ENCODE measurements at places on chromosomes 6 and 20.

DNA sequence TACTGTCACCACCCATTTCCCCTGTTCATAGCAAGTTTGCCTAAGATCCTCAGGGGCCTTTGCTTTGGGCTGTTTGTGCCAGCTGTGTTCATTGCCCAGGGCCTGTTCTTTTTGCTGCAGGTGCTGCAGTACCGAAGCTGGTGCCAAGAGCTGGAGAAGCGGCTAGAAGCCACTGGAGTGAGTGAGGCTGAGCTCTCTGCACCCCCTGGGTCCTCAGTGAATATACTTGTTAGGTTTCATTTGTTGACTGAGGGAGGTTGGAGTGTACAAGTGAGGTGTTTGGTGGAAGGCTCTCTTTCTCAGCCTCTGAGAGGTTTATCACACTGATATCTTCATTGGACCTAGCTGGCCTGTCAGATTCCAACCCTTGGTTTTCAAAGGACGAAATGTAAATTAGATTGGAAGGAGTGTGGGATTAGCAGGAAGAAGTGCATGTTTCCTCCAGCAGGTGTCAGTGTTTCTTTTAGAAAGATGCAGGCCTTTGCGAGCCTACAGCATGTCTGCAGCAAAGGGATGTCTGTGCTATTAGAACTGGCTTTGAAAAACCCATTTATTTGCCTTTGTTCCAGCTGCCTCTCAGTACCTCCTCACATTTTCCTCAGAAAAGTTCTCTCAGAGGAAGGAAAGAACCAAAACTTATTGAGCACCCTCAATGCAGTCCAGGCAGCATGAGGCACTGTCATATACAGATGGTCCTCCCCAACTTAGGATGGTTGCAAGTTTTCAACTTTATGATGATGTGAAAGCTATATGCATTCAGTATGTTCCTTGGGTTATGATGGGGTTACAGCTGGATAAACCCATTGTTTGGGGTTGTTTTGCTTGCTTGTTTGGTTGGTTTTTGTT is 8.3 kb downstream of the CEP250 start:
- peak; percentile 88 for DNase-seq

DNA sequence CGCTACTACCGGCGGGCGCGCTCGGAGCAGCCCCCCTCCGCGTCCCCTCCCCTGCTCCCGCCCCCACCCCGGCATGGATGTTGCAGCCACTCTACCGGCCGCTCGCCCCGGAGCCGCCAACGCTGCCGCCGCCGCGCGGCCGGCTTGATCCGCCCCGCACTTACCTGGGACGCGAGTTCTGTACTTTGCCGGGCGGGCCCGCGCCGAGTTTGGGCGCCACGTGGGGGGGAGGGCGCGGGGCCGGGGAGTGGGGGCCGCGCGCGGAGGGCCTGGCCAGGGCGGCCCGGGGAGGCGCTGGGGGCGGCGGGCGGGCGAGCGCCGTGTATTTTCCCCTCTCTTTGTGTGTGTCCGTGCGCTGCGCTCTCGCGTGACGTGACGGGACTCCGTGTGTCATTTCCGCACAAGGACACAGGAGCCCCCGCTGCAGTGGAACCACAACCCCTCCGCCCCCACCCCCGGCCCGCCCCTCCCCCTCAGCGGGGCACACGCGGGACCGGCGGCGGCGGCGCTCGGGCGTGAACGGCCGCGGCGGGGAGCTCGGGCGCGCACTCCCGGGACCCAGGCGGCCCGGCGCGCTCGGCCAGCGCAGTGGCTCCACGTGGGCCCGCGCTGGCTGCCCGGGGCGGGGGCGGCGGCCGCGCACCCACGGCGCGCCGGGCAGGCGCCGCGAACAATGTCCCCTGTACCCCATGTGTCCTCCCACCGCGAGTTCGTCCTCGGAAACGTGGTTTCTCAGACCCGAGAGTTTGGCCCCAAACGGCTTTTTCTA is at the start of gene BEND3:
Gene BEND3, minus strand, starts transcription at position 590 of the 769 bp plus-strand sequence. CDS start 16,230 bp downstream, outside the sequence.
- DNase-seq = peak; percentile 62

- DNase-seq = no peak
Observed at GRCh38 chr6:129451187-129451586, 258.8 kb downstream of the ARHGAP18 start.

- no peak for DNase-seq
Observed at GRCh38 chr6:47844881-47845280, 63.0 kb downstream of the OPN5 start.

GRCh38 chr20:5140195-5140594 is 13.4 kb downstream of the CDS2 start:
- DNase-seq = no peak

DNA sequence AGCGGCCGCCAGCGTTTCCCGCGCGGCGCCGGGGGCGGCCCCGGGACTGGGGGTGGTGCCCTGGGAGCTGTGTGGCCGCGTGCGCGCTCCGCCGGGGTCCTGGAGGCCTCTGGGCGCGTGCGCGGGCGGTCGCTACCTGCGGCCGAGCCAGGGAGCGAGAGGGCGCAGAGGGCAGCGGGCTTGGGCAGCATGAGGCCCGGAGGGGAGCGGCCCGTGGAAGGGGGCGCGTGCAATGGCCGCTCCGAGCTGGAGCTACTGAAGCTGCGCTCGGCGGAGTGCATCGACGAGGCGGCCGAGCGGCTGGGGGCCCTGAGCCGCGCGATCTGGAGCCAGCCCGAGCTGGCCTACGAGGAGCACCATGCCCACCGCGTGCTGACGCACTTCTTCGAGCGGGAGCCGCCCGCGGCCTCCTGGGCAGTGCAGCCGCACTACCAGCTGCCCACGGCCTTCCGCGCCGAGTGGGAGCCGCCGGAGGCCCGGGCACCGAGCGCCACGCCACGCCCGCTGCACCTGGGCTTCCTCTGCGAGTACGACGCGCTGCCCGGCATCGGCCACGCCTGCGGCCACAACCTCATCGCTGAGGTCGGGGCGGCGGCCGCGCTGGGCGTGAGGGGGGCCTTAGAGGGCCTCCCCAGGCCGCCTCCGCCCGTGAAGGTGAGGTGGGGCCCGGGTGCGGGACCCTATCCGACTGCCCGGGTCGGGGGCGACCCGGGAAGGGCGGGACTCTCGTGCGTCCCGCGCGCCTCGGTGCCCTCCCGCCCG is at the start of gene PM20D2:
Gene PM20D2, plus strand, starts transcription at position 100 of the 762 bp plus-strand sequence. Its CDS starts 90 bp downstream, at position 190.
- peak; percentile 70 for DNase-seq

GRCh38 chr20:19750101-19750606 is 7.9 kb upstream of the RIN2 start:
- peak; percentile 27 for DNase-seq

GRCh38 chr6:21384216-21384615 is 209.3 kb upstream of the SOX4 start:
- DNase-seq = peak; percentile 82

- DNase-seq = peak; percentile 7
Observed at GRCh38 chr6:90253631-90254030, 43.0 kb downstream of the BACH2 start.

GRCh38 chr20:219290-220115 is 7.6 kb upstream of the DEFB129 start:
- DNase-seq = peak; percentile 68

GRCh38 chr20:63979229-63979556 is 249 bp downstream of the SAMD10 start:
- no peak for DNase-seq

DNA sequence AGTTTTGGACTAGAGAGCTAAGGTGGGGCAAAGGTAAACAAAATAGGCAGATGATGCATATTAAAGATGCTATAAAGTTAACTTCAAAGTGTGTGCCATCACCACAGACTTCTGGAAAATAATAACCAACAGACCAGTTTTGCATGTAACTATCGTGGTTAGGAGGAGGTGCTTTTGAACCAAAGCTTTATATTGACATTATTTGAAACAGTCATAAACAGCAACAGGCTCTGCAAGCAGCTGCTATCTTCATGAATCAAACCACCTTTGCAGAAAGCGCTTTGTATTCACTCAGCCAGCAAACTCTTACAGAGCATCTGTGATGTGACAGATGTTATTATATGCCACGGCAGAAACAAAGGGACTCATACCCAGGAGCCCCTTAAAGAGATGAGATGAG is 81.9 kb downstream of the CRYBG1 start:
- DNase-seq = no peak

DNA sequence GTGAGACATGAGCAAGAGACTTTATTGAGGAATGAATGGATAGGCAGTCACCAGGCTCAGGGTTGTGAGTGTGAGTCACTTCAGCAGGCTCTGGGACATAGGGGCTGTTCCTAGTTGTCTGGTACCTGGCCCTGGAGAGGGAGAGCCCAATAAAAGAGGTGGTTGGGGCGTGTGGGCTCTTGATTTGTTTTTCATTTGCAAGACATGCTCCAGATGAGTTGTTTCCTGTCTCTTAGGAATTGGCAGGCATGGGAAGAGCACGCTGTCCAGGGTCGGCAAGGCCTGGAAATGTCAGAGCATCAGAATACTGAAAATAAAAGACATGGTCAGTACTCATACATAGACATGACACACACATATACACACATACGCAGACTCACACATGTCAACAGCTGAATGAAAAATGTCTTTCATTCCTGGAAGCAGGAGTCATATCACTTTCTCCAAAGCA is 166.3 kb upstream of the SULF2 start:
- DNase-seq = no peak

DNA sequence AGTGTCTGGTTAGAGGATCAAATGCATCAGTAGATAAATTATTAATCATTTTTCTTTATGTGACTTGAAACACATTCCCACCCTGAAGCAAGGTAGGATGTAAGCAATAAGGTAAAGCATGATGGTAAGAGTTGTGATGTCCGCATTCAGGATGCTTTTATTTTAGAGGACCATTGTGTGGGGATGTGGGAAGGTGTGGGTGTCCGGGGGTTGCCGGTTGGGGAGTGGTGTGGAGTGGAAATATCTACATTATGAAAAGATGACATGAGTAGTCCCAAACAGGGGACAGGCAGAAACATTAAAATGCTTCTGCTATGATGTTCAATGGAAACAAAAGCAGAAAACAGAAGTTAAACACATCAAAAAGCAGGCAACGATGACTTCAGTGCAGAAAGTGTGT is 215.4 kb downstream of the HIVEP2 start:
- DNase-seq = no peak

- peak; percentile 67 for DNase-seq
Observed at GRCh38 chr6:69917834-69918233, 51.5 kb downstream of the COL19A1 start.

GRCh38 chr6:20467437-20467836 is 65.8 kb downstream of the E2F3 start:
- DNase-seq = no peak

GRCh38 chr20:48198929-48199451 is 413.7 kb upstream of the SULF2 start:
- peak; percentile 12 for DNase-seq

DNA sequence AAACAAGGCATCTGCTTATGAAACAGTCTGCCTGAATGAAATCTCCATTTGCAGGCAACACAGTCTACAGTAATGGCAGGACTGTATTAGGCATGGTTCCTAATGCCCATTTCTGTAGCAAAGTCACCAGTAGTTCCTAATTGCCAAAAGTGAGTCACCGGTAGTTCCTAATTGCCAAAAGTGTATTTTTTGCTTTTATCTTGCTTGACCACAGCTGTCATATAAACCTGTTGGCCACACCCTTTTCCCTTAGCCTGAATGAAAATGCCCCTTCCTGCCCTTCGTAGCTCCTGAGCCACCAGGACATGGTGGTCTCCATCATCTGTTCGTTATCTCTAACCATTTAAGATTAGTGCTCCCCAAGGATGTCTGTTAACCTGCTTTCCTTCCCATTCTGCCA is 34.5 kb downstream of the MTHFD1L start:
- DNase-seq = no peak

DNA sequence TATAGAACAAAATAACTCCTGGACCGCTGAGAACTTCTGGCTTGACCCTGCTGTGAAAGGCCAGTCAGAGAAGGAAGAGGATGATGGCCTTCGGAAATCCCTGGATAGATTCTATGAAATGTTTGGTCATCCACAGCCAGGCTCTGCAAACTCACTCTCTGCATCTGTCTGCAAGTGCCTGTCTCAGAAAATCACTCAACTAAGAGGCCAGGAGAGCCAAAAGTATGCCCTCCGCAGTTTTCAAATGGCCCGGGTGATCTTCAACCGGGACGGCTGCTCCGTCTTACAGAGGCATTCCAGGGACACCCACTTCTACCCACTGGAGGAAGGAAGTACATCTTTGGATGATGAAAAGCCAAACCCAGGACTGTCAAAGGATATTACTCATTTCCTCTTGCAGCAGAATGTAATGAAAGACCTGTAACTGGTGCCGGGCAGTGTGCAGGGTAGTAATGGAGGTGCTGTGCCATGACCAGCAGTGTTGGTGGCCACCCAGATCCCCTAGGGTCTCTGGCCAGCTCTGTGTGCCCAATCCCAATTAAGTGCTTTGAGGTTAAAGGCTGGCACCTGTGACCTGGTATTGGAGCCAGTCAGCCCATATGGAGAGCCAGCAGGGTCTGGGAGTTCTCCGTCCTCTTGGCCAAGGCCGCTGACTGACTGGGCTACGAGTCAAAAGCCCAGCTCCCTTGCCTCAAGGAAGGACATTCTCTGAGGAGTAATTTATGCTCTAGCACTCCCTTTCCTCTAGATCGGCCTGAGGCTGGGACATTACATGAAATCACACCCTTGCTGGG is 87.1 kb downstream of the TRMT6 start:
- no peak for DNase-seq

GRCh38 chr6:6390849-6391602 is 70.6 kb upstream of the F13A1 start:
- DNase-seq = no peak

- DNase-seq = no peak
Observed at GRCh38 chr20:16491294-16491905, 81.8 kb downstream of the KIF16B start.

GRCh38 chr20:15618110-15618509 is 955.1 kb downstream of the KIF16B start:
- no peak for DNase-seq

DNA sequence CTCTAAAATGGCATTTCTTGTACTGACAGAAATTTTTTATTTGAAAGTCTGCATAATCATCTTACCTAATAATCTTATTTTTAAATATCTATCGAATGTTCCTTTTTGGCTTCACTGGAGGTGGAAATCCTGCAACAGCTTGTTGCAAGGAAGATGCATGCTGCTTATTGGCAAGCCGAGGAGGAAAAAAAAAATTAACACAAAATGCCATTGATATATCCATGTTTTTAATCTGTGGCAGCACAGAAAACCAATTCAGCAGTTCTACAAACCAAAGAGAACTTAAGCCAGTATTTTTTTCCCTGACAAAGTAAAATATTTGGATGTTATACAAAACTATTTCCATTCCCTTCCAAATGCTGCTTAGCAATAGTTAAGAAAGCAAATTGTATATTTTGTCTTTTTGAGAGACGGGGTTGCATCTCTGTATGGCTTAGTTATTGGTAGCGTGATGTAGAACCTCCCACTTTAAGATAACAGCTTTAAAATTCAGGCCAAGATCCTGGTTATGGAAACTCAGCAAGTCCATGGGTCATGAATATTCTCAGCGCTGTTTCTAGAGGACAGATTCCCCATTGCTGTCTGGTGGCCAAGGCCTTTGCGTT is 231.4 kb downstream of the TMEM242 start:
- DNase-seq = no peak

- peak; percentile 30 for DNase-seq
Observed at GRCh38 chr6:55678330-55679224, 99.6 kb upstream of the HMGCLL1 start.

GRCh38 chr6:42748203-42748898 is 2.4 kb upstream of the TBCC start:
- DNase-seq = no peak

- DNase-seq = no peak
Observed at GRCh38 chr6:3712827-3713665, 38.5 kb downstream of the PXDC1 start.

- DNase-seq = no peak
Observed at GRCh38 chr6:41224800-41225199, 3.3 kb upstream of the TREML4 start.
